ENCODE measurements at places on chromosomes 3 and 15. TPM values are rescaled to one million over a fixed set of nuclear protein-coding genes. Genes with fewer than 3 reads are reported as not detected.

DNA sequence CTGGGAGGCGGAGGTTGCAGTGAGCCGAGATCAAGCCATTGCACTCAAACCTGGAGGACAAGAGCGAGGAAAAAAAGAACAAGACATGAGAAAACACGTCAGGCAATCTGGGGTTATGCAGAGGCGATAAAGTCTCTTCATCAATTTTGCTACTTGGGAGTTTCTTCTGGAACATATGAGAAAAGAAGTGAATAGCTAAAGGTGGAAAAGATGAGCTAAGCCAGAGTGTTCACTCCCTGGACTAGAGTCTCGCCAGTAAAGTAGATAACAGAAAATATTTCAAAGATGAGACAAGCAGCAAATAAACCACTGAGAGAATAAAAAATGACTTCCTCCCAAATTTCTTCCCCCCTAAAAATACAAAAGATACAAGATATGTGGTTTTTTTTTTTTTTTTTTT lies 188.4 kb upstream of the HES1 start:
- DNase-seq, result no peak

- DNase-seq, result no peak
Observed at GRCh38 chr15:83209333-83209732, 1.7 kb upstream of the HDGFL3 start.

DNA sequence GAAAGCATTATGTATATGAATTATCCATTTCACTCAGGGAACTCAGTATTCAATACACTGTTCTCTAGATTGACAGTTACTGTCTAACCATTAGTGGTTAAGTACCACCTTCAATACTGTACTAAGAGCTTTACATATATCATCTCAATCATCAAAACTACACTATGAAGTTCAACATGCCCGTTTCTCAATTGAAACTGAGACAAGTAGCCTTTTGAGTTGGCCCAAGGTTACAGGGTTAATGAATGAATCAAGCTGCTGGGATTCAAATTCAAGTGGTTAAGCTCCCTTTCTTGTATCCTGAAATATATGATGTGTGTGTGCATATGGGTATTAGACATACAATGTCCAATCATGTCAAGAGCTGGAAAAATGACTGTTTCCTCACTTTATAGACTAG lies 5.8 kb downstream of the TASOR start:
- no peak for DNase-seq

DNA sequence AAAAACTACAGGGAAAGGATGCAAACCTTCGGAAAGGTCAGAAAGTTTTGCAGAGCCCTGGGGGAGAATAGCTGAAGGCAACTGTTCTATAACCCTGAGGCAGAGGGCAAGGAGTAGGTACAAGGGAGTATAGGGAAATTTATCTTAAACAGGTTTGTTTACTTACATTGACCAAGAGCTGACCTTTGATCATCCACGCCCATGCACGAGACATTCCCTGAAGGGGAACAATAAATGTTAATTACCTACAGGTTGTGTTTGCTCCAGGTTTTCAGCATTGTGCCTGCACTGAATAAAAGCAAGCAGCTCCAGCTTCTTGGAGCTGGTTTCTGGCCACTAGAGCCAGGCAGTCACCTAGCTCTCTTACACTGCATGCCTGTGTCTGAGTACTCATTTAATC lies 524.5 kb upstream of the TGFBR2 start:
- no peak for DNase-seq

- no peak for DNase-seq
Observed at GRCh38 chr3:177689869-177690268, 492.6 kb upstream of the TBL1XR1 start.

- no peak for DNase-seq
Observed at GRCh38 chr15:32979710-32980109, 214.8 kb downstream of the FMN1 start.

GRCh38 chr3:114274929-114275328 lies 18.9 kb upstream of the TIGIT start:
- DNase-seq, result no peak

DNA sequence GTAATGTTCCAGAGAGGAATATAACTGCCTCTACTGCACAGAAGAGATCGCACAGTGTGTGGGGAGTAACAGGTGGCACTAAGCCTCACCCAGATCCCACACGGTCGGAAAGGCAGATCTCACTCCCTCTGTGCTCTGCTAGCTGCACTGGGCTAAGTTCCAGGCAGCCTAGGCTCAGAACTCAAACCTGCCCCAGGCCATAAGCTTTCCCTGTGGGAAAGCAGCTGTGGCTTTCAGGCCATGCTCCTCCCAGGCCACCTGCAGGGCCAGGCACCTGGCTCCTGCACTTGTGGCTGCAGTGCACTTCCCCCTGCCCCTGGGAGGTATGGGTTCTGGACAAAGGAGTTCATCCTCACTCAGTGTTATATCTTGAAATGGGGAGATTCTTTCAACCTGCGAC lies 27.5 kb downstream of the PCCB start:
- DNase-seq, result no peak

GRCh38 chr3:46098319-46098761 lies 71.1 kb upstream of the XCR1 start:
- no peak for DNase-seq

The FOXB1 gene
- not detected for total RNA-seq

The TGM4 gene
- total RNA-seq, result not detected

The TNFSF10 gene
- 7.4 TPM for total RNA-seq

The TRPM1 gene
- total RNA-seq, result not detected

The P2RY1 gene
- 0.20 TPM for total RNA-seq

The MINAR1 gene
- total RNA-seq, result 0.42 TPM
